Mucosa of gallbladder (tissue), 1 donor: ENCODE measurements at places on chromosomes 6 and 20. TPM values are rescaled to one million over a fixed set of nuclear protein-coding genes. Genes with fewer than 3 reads are reported as not detected.

Gene PNLDC1
- total RNA-seq = 0.23 TPM

Gene MYCT1
- 6.8 TPM for total RNA-seq

Gene EEF1A2
- total RNA-seq = 56.3 TPM

Gene SIRPB1
- total RNA-seq = 16.3 TPM

Gene CDH26
- total RNA-seq = 3.3 TPM

Gene SEMG1
- total RNA-seq = 1.1 TPM

Gene TSPO2
- 1.0 TPM for total RNA-seq

Gene LY6G6F
- total RNA-seq = not detected
